ENCODE measurements at places on chromosomes 6 and 20.

DNA sequence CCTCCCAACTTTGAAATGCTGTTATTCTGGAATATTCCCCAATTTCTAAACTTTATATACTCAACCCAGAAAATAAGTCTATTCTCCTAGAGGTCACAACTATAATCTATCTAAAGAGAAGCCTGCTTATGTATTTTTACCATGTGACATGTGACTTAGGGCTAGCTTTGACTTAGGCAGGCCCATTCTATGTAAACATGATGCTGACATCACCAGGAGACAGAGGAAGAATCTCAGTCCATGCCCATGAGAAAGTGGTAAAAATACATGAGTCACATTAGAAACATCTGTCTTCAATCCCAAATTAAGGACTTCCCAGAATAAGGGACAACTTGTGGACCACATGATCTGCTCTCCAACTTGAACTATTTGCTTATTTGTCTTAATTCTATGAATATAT, 113.6 kb upstream of the ID4 start:
- no peak for DNase-seq

- DNase-seq: no peak
Measured at GRCh38 chr20:62670156-62670555, 27.9 kb downstream of the SLCO4A1 start.

GRCh38 chr20:34222208-34222607, 19.0 kb upstream of the ASIP start:
- no peak for DNase-seq

DNA sequence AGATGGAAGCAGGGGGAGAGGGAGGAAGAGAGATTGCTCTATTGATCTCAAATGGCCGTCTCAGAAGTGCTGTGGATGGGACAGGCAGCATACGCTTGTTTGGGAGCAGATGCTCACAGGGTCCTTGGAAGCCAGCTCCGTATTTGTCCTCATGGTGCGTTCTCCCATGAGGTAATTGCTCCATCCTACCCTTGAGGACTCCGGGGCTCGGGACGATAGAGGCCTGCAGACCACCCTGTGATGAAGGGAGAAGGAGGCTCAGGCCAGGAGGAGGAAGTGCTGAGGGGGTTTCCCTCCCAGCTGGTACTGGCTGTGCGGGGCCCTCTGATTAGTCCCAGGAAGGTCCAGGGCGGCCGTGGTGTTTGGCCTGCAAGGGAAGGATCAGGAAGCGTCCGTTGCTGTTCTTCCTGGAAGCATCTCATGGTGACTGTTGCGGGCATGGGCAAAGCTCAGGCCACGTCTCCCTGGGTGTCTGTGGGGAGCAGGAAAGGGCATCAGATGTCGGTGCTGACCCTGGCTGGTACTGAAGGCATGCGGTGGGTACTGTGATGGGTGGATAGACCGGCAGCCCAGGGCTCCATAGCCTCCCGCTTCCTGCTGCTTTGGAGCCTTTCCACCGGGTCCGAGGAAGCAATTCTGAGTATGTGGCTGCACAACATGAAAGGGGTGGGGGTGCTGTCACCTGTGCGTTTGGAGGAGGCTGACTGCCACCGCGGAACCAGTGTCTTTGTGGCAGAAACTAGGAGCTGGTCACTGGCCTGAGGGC, 158.3 kb downstream of the SYCP2 start:
- DNase-seq: no peak

DNA sequence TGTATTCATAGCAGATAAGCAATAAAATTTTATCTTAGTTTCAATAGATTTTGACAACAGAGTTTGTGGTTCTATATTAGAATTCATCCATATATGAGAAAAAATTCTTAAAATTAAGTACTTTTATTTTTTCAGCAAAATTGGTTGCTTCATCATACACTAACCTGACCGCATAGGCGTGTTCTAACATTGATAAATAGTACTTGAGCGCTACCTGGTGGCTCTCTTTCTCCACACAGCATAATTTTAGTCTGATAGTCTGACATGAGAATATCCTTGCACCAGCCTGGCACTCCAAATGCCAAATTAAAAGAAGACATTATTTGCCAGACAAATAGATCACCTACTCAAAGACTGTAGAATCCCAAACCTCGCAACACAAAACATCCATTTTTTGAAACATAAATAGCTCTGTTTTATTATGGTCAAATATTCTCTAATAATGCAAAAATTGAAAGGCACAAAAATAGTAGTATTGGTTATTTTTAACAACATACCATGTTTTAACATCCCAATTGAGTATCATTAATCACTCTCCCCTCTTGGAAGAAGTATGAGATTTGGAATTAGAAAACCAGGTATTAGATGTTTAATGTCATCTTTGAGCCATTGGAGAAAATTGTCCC, 33.0 kb upstream of the FILIP1 start:
- DNase-seq: peak; percentile 37

GRCh38 chr6:29576056-29576455, 8.9 kb upstream of the OR2H2 start:
- no peak for DNase-seq

- DNase-seq: no peak
Measured at GRCh38 chr20:47350181-47350550, 6.3 kb downstream of the ZMYND8 start.

GRCh38 chr6:73308712-73309534, 45.2 kb downstream of the DPPA5 start:
- DNase-seq: no peak

- DNase-seq: no peak
Measured at GRCh38 chr6:4030669-4031068, 48.3 kb downstream of the FAM217A start.

- no peak for DNase-seq
Measured at GRCh38 chr6:134394208-134394607, 76.3 kb upstream of the SGK1 start.

GRCh38 chr6:40674170-40674569, 87.0 kb upstream of the LRFN2 start:
- no peak for DNase-seq

- no peak for DNase-seq
Measured at GRCh38 chr20:63741676-63742380, 2.3 kb downstream of the SLC2A4RG start.

- DNase-seq: no peak
Measured at GRCh38 chr6:134740027-134740373, 209.9 kb downstream of the ALDH8A1 start.

DNA sequence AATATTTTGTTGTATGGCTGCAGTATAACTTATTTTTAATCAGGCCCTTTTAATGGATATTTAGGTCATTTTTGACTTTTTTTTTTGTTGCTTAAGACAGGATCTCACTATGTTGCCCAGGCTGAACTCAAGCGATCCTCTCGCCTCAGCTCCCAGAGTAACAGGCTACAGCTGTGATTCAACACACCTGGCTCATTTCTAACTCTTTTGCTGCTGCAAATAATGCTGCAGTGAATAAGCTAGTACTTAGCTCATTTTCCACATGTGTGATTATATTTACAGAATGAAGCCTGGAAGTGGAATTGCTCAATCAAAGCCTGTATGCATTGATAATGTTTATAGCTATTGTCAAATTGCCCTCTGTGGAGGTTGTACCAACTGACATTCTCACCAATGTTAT, 1.1 kb downstream of the GTSF1L start:
- DNase-seq: no peak

DNA sequence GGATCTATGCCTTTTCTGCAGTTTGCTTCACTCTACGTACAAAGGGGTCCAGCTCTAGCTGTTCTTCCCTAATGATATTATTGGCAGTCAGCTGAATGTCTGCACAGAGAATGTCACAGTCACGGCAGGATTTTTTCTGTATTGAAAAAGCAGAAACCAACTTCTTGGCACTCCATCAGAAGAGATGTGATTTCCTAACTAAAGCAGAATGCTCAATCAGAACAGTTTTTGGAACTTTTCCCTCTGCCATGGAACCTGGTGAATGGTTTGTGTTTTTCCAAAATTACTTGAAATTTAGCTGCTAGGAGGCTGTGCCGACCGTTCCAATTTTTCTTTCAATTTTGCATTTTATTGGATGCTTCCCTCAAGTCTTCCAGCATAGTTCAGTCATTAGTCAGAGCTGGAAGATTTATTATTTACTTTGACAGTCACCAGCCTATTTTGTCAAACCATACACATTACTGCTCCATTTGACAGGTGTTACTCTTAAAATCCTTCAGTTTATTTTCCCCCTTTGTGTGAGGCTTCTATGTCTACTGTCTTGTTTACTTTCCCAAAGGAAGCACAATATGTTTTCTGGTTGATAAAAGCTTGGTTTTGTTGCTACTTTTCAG, 259.6 kb upstream of the EPHA7 start:
- DNase-seq: no peak

DNA sequence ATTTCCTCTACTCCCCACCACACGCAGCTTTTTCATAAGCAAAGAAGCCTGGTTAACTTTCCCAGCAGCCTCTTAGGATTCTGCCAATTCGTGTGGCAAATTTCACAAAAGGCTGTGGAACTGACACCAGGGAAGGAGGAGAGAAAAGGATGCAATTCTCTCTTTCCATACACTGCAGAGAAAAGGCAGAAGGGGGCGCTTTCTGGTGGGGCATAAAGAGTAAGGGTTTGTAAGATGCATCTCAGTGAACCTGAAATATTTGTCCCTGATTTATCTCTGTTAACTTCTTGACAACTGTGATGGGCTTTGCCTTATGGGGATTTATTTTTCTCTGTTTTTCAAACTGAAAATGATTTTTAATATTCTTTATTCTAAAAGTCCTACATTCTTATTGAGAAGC, 45.5 kb upstream of the GLP1R start:
- DNase-seq: no peak

DNA sequence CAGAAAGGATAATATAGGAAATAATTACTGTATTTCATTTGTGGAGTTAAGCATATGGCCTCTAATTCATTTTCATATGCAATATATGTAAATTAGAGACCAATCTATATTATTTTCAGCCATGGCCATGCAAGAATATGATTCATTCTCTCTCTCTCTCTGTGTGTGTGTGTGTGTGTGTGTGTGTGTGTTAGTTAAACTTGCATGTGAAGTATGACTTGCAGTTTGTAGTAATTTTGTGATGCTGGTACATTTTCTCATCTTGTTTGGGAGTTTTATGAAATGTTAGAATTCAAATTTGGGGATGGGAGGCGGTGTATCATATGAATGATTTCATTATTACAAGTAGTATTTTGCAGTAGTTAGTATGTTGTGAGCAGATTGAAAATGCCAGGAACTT, 74.8 kb downstream of the JARID2 start:
- DNase-seq: no peak

DNA sequence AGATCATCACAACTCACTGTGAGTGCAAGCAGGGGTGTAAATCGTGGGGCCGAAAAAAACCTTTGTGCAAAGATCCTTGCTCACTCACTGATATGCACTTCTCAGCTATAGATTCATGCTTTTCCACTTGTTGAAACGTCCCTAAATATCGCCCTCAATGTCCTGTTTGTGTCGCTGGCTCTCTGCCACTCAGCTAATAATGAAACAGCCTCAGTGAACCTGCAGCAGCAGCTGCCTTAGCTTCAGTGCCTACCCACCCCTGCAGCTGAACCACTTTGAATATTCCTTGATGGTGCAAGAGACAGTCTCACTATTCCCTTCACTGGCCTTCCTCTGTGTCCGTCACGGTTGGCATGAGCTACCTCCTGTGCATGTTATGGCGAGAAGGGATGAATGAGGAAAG, 128.9 kb upstream of the NAA20 start:
- no peak for DNase-seq
